Stimulated activated CD4-positive, alpha-beta T cell treated with anti-CD3 and anti-CD28 coated beads, TNF-alpha, amount 100 ng/mL, for 1 hour (primary cell): ENCODE measurements at places on chromosomes 4 and X.

- DNase-seq = no peak
Observed at GRCh38 chr4:125663896-125664767, 349.4 kb downstream of the FAT4 start.

- DNase-seq = no peak
Observed at GRCh38 chrX:70029863-70030262, 19.9 kb downstream of the AWAT2 start.

DNA sequence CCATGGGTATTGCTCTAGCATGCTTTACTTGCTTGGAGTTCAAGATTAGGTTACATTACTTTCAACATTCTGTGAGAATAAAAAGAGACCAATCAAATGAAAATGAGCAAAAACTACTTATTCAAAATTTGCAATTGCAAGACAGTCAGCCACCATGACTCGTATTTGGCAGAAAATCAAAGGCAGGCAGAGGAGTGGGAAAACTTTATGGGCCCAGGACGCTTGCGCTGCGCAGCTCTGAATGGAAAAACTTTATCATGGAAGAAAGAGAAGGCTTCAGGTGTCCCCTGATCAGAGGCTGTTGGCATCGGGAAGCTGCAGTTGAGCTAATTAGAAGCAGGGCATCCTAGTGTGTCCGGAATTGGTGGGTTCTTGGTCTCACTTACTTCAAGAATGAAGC lies 250.6 kb downstream of the USP46 start:
- DNase-seq = no peak

- no peak for DNase-seq
Observed at GRCh38 chr4:67343199-67343598, 202.1 kb downstream of the CENPC start.

- no peak for DNase-seq
Observed at GRCh38 chr4:6724421-6725111, 8.6 kb downstream of the BLOC1S4 start.

GRCh38 chrX:31058284-31058683 lies 13.6 kb downstream of the FTHL17 start:
- DNase-seq = no peak

DNA sequence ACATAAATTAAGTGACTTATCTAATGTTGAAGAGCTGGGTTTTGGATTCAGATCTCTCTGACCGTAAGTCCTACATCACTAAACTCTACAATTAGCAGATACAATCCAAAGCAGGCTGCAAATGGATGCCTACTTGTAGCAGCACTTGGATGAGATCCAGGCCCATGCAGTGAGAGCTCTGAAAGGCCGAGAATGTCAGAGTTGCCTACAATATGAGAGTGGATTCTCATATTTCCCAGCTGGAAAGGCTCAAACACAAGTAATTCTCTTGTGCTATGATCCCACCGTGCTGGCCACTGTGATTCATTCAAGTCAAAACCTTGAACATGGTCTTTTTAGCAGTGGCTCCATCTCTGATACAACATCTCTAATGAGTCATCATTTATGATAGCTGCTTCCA lies 125.4 kb upstream of the CHRDL1 start:
- no peak for DNase-seq

GRCh38 chr4:138560448-138560847 lies 318.3 kb upstream of the SLC7A11 start:
- DNase-seq = no peak

GRCh38 chr4:7837597-7838135 lies 102.0 kb downstream of the AFAP1 start:
- DNase-seq = no peak
